HepG2 (cell line): ENCODE measurements at places on chromosomes 16 and 17. TPM values are rescaled to one million over a fixed set of nuclear protein-coding genes. Genes with fewer than 3 reads are reported as not detected.

The CNGB1 gene
- total RNA-seq, result 0.02 and 0.03 TPM in 2 replicates

The NEURL4 gene
- 6.7 and 15.7 TPM in 2 replicates for total RNA-seq

The PIK3R5 gene
- not detected in 2 replicates for total RNA-seq

The DPEP1 gene
- total RNA-seq, result 19.7 and 37.6 TPM in 2 replicates

The C16orf92 gene
- total RNA-seq, result not detected in 2 replicates

The CFAP20 gene
- 87.4 and 103 TPM in 2 replicates for total RNA-seq
